ENCODE measurements at places on chromosomes 16 and 17.

GRCh38 chr16:7545251-7545650 lies 212.6 kb downstream of the RBFOX1 start:
- no peak for DNase-seq

DNA sequence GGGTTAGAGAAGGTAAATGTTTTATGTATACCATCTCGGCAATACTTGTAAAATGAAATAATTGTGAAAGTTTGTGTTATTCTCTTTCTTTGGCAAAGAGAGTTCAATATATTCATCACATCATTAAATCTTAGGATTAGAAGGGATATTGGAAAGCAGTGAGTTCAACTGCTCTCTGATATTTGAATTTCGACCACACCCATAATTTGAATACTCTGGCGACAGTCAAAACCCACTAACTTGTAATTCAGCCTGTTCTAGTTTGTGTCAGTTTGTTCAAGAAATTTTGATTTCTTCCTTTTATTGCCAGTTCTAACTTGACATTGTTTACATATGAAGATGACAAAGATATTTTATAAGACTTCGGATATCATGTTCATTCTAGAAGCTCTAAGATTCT lies 1380.5 kb upstream of the CDH8 start:
- no peak for DNase-seq

DNA sequence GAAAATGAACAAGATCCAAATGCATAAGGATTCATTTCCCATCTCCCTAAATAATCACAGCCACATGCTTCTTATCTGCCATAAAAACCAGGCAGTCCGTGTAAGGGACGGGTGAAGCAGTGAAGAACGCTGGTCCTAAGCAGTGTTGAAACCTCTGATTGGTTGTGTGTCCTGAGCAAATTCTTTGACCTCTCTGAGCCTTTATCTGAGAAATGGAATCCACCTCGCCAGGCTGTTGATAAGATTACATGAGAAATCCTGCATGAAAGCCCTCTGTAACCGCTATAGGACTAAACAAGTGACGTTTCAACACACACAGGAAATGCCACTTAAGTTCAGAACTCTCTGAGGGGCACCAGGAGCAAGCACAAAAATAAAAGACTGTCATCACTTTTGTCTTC lies 26.8 kb downstream of the GAS7 start:
- DNase-seq = no peak

DNA sequence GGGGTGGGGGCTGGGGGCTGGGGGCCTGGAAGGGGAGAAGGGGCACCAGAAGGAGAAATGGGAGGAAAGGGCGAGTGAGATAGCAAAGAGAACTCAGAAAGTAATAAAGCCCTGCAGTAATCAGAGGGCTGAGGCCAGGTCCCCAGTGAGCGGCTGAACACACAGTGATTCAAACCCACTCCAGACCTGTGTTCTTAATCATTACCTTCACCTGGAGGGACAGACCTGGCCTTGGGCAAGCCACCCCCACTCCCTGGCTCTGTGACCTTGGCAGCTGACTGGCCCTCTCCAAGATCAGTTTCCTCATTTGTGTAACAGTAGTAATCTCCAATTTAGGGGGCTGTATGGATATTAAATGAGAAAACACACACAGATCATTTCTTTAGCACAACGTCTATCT lies 150.4 kb downstream of the WWOX start:
- no peak for DNase-seq

DNA sequence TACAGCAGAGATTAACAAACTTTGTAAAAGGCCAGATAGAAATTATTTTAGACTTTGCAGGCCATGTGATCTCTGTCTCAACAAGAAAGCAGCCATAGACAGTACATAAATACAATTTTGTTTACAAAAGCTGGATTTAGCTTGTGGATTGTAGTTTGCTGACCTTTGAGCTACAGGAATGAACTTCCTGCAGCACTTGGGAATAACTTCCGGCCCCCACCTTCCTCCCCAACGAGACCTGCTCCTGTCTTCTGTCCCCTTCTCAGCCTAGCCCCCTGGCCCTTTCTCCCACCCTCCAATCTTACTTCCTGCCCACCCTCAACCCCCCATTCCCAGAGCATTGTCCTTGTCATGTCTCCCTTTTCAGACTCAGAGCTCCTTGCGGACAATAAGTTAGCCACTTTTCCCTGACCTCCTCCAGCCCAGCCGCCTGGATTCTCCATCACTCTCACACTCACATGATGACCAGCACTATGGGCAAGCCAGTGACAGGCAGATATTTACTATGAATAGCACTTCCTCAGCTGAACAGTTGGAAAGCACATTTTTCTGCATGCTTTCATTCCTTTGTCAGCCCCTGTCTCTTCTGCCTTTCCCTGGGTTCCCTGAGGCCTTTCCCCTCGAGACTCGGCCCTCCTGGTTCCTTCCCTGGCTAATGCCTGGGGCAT lies 27.6 kb upstream of the DLX3 start:
- DNase-seq = peak; percentile 42

DNA sequence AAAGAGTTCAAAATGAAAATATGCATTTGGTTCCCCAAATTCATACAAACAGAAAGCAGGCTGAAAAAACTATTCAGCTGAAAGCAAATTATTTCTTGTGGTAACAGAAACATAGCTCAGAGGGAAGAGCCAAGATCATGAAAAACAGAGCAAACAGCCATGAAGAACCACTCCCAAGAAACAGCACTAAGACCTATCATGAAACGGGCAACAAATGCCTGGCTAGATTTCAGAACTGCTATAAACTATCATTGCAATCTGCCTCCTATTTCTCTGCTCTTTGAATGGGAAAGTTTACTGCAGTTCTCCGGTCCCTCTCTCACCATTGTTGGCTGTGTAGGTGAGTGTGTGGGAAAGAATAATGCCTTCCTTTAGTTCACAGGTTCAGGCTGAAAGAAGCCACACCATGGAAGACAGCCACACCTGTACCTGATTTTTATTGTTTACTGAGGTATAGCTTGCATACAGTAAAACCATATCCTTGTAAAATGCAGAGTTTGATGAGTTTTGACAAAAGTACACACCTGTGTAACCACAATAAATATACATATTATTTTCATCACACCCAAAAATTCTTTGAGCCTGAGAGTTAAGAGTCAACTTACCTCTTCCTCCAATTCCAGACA lies 48.2 kb downstream of the CEP112 start:
- DNase-seq = no peak

- peak; percentile 92 for DNase-seq
Measured at GRCh38 chr16:85514598-85515318, 98.4 kb upstream of the GSE1 start.

DNA sequence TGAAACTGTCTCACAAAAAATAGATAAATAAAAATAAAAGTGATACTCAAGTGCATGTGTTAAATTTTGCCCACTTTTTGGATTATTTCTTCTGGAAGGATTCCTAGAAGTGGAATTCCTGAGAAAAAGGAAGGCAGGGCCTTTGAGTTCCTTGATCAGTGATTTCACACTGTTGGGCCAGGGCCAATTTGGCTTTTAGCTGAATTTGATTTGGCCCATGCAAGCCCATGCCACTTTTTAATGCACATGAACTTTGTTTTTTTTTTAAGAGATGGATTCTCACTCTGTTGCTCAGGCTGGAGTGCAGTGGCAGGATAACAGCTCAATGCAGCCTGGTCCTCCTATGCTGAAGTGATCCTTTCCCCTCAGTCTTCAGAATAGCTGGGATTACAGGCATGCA lies 96.3 kb downstream of the TNFRSF13B start:
- no peak for DNase-seq

DNA sequence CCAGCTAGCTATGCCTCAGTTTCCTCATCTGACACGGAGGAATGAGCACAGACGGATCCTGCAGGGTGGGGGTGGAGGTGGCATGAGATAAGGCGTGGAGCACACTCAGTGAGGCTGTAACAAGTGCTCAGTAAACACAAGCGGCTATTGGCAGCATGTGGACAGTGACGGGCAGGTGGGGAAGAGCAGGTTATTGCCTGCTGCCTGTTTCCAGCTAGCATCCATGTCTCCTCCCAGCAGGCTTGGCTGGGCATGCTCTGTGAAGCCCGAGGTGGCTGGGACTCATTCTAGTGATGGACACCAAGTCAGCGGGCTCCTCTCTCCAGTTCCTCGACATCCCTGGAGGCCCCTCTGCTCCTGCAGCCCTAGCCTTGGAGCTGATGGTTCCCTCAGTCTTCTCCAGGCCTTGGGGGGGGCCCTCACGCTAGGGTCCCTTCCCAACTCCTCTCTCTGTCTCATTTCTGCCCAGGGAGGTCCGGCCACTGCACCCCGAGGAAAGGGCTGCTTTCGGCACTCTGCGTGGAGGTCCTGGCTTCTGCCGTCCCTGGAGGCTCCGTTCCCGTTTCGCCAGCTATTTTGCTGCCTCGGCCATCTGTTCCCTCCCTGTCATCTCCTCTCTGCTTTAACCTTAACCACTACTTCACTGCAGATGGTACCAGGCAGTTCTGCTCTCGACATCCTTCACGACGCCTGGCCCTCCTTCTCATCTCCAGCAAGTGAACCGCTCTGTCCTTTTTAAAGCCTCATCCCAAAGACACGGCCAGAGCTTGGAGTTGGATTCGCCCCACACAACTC lies 6.2 kb downstream of the RTN4RL1 start:
- no peak for DNase-seq

DNA sequence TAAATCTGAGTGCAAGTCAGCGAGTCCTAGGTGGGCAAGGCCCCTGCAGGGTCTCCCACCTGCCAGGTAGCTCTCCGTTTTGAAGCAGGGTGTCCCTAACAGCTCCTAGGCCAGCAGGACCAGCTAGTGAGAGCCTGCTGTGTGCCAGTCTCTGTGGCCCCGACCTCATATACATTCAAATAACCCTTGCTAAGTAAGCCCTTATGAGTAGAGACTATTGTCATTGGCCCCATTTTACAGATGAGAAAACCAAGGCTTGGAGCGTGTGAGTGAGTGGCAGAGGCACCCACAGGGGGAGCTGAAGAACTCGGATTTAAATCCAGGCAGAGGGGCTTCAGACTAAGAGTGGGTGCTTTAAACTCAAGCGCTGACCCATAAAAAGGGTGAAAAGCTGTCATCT lies 39.7 kb upstream of the EMP2 start:
- DNase-seq = no peak

DNA sequence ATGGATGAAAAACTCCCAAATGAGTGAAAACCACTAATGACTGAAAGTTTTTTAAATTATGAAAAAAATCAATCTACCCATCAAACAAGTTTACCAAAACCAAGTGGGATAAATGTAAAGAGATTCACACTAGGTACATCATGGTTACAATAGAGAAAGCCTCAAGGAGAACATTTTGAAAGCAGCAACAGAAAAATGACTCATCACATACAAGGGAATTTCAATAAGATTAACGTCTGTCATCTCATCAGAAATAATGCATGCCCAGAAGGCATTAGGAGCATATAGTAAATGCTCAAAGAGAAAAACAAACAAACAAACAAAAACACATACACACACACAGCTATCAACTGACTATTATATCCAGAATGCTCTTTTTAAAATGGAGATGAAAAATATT lies 261.8 kb upstream of the KIF2B start:
- no peak for DNase-seq

DNA sequence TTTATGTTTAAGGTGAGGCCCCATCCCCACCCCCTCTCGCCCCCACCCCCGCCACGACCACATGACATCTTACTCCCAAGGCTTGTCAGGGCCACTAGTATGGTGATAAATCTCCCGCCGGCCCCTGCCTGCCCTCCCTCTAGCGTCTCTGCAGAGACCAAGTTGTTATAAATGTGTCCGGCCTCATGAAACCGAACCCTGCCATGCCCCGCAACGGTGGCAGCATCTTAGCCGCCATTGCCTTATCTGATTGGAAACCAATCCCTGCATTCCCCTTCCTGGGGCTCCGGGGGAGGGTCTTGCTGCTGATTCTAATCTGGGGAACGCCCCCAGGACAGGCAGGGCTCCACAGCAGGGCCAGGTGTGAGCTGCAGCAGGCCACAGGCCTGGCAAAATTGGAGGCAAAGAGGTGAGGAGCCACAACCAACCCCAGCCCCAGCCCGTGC lies 352.4 kb downstream of the C16orf95 start:
- no peak for DNase-seq

- DNase-seq = no peak
Measured at GRCh38 chr16:47016700-47017133, 43.2 kb upstream of the DNAJA2 start.

DNA sequence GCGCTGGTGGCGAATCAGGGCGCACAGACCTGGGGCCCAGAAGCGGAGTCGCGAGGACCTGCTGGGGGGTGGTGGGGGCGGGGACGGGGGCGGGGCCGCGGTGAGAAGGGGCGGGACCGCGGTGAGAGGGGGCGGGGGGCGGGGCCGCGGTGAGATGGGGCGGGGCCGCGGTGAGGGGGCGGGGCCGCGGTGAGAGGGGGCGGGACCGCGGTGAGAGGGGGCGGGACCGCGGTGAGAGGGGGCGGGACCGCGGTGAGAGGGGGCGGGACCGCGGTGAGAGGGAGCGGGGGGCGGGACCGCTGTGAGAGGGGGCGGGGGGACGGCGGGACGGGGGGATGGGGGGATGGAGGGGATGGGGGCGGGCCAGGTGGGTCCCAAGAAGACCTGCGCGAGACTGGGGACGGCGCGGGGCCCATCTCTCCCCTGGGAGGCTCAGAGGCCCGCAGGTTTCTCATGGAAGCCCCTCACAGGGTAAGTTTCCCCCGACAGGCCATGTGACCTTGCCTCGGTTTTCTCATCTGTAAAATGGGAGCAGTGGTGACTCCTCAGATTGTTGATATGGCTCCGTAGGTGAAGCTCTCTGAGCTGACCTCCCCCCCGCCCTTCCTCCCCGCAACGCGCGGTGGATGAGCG lies 28.6 kb upstream of the DBNDD1 start:
- DNase-seq = no peak

GRCh38 chr16:23014592-23014991 lies 134.7 kb downstream of the USP31 start:
- no peak for DNase-seq

- peak; percentile 3 for DNase-seq
Measured at GRCh38 chr16:7137560-7138330, 194.9 kb upstream of the RBFOX1 start.

- DNase-seq = no peak
Measured at GRCh38 chr16:53692146-53692545, 11.5 kb downstream of the RPGRIP1L start.

GRCh38 chr16:17828012-17828411 lies 357.3 kb upstream of the XYLT1 start:
- DNase-seq = peak; percentile 84

GRCh38 chr17:61839300-61839786 lies 24.0 kb downstream of the BRIP1 start:
- DNase-seq = no peak

DNA sequence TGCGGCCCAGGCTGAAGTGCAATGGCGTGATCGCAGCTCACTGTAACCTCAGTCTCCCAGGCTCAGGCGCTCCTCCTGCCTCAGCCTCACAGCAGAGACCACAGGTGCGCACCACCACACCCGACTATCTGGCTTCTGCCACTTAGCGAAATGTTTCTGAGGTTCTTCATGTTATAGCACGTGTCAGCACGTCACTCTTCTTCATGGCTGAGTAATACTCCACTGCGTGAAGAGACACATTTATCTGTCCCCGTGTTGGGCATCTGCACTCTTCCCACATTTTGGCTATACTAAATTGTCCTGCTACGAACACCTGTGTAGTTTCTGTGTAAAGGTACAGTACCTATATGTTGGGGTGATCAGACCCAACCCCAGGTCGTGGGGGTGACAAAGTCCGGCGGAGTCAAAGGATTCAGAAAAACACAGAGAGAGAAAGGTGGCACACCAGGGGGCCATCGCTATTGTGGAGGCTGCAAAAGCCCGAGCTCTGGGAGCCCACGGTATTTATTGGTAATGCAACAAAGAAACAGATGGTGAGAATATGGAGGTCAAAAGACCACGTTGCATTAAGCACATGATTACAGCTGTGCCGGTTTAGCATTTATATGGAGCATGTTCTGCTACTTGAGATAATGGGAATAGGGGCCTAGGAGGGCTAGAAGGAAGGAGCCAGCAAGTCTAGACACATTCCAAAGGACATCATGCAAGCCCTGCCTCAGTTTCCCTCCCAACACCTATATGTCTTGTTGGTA lies 851 bp upstream of the DPEP1 start:
- DNase-seq = no peak
